ENCODE measurements at places on chromosomes 2 and 18.

GRCh38 chr18:33210575-33211189, 229.8 kb downstream of the CCDC178 start:
- no peak for DNase-seq

DNA sequence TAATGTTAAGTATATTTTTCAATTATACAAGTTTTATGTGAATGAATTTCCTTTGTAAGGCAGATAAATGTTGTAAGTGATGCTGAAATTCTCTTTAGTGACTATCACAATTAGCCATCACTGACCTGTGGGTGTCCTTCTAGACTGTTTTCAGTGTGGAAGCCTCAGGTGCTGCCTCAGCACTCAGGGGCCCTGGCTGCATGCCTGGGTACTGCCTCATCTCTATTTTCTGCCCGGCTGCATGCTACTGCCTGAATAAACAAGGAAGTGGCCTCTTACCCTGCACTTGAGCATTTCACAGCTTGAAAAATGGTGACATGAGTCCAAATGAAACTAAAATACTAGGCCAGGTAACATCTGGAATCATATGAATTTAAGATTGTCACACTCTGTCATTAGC, 787.6 kb upstream of the SALL3 start:
- no peak for DNase-seq

GRCh38 chr2:226905718-226906117, 69.9 kb downstream of the RHBDD1 start:
- no peak for DNase-seq

- no peak for DNase-seq
Observed at GRCh38 chr18:45802814-45803492, 22.5 kb upstream of the SIGLEC15 start.

DNA sequence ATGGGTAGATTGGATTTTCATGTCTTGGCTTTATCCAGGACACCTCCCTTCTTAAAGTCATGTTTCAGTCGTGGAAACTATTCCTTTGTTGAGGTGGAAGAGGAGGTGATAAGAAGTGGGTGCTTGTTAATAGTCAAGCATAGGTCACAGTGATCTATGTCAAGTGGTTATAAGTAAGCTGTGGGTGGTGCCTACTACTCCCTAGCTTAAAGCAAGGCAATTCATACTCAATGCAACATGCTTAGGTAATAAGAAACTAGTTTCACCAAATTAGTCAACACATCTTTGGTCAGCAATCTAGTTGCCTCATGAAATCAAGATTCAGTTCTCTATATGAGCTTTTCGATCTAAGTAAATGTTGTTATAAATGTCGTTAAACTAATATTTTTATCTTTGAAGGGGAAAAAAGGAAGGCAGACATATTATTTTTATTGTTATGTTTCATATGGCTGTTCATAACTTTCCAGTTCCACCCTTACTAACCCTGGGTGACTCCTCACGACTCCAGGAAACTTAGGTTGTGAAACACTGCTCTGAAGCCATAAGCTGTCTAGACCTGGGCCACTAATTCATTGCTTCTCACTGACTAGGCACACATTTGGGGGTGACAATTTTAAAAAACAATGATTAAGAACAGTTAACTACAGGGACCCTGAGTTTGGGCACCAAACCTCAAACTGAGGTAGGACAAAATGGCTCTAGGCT, 5.8 kb upstream of the ABCB11 start:
- DNase-seq, result no peak

GRCh38 chr2:190256087-190256486, 63.5 kb downstream of the HIBCH start:
- no peak for DNase-seq

- no peak for DNase-seq
Observed at GRCh38 chr2:29920631-29921559, 491 bp downstream of the ALK start.

DNA sequence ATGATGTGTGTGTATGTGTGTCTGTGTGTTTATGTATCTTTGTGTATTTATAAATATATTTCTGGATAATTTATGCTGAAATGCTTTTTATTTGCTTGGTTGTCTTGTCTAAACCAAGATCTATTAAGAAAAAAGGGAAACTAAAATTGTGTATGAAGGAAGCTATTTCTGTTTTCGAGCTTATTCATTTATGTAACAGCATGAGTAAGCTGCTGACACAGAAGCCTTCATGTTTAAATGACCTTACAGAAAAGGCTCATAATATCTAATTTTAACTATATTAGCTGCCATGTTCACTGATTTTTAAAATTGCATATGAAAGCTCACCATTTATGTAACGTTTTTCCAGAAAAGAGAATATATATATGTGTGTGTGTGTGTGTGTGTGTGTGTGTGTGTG, 392.8 kb downstream of the PTH2R start:
- no peak for DNase-seq

GRCh38 chr2:23124214-23124750, 260.7 kb upstream of the KLHL29 start:
- no peak for DNase-seq

- no peak for DNase-seq
Observed at GRCh38 chr2:69977186-69977585, 15.8 kb upstream of the ASPRV1 start.

DNA sequence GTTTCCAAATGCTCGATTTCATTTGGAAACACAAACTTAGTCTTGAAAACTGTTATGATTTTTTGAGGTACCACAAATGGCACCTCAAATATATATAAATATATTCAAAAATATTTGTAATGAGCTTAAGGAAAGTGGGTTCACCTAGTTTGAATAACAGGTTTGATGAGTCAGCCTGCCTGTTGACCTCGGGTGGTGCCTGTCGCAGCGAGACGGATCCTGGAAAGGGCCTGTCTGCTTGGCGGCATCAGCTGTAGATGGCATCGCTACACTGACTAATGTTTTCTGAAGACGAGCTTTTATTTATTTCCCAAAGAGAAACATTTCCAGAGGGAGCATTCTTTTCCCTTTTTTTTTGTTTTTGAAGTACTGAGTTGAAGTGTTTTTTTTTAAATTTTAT, 6.9 kb downstream of the ALLC start:
- no peak for DNase-seq

GRCh38 chr2:26578581-26578980, 62.6 kb downstream of the CIB4 start:
- DNase-seq, result no peak

DNA sequence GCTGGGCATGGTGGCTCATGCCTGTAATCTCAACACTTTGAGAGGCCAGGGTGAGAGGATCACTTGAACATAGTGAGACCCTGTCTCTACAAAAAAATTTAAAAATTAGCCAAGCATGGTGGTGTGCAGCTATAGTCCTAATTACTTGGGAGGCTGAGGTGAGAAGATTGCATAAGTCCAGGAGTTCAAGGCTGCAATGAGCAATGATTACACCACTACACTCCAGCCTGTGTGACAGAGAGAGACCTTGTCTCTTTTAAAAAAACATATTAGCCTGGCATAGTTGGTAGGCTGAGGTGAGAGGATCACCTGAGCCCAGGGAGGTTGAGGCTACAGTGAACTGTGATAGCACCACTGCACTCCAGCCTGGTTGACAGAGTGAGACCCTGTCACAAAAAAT, 13.7 kb downstream of the TRAPPC8 start:
- DNase-seq, result no peak

GRCh38 chr2:143948710-143949109, 571.2 kb downstream of the ZEB2 start:
- DNase-seq, result no peak

Measured in stimulated activated CD4-positive, alpha-beta T cell treated with anti-CD3 and anti-CD28 coated beads, TNF-alpha, amount 100 ng/mL, for 1 hour (primary cell).